ENCODE measurements at places on chromosomes 6 and 20. TPM values are rescaled to one million over a fixed set of nuclear protein-coding genes. Genes with fewer than 3 reads are reported as not detected.

The GINM1 gene
- 20.7 TPM for polyA plus RNA-seq

The WFDC5 gene
- polyA plus RNA-seq, result not detected

The PAX1 gene
- polyA plus RNA-seq, result not detected

DNA sequence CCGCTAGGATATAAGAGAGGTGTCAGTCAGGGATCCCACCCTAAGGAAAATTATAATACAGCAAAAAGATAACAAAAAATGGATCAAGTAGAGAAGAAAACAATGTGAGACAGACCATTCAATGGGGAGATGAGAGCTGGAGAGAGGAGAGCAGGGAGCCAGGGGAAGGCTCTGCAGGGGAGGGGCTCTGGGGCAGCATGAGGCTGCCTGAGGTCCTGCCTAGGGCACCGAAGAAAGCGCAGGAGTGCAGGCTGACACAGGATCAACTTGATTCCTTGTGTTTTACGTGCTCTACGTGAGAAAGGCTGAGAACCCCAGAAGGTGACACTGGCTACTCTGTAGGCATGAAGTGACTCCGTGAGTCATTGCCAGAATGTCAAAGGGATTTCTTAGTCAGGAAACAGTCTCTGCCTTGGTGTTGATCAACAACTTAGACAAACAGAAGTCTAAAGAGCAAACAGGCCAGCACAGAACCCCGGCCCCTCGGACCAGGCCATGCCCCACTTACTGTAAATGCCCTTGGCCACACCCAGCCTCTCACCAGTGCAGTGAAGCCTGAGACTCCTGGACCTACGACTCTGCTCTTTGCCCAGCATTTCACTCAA, 290.1 kb upstream of the PRDM1 start:
- no peak for DNase-seq

GRCh38 chr6:98944168-98944567, 3.6 kb downstream of the FBXL4 start:
- no peak for DNase-seq

- no peak for DNase-seq
Observed at GRCh38 chr6:31285982-31286381, 14.1 kb upstream of the HLA-C start.

DNA sequence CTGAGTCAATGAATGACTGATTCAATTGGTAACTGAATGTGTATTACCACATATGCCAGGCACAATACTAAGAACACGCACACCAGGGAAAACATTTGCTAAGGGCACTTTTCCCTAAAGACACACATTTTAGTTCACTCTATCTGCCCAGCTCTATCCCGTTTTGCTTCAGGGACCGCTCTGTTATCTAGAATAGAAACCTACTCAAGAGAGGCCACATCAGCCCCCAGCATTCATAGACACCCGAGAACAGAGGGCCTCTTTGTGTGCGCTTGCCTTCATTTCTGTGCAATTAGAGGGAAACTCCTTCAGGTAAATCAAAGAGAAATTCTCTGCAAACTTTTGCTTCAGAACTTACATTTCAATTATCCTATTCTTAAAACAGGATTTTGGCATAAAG, 50.3 kb downstream of the DZANK1 start:
- no peak for DNase-seq

DNA sequence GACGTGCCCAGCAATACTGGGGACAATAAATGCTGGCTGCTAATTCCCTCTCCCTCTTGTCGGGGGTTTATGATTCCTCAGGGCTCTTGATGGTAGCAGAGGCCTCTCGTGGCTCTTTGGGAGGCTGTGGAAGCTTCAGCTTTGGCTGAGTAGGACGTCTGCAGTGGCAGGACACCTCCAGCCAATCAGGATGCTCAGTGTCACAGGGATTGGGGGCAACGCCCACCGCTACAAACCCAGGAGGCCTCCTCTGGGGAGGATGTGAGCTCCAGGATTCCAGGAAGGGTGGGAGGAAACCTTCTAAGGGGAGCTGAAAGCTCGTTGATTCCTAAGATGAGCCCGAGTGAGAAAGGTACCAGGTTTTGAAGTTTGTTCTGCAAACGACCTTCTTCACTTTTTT, 19.4 kb downstream of the RSPO4 start:
- peak; percentile 45 for DNase-seq

DNA sequence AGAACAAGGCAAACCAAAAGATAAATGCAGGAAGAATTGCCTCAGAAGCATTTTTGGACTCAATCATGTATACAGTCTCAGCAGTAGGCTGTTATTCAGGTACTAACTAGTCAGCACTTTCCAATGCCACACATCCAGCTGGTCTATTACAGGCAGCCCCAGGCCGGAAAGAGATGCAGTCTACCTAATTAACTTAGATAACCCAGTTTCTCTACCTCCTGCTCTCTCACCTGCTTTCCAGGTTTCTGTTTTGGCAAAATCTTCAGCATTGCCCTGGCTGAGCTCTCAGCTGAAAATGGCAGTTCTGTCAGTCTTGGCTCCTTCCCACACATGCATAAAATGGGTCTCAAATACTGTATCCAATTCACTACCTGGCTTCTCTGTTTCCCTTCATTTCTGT, 101.3 kb upstream of the UFL1 start:
- DNase-seq, result no peak

GRCh38 chr6:96545882-96546281, 17.0 kb upstream of the FHL5 start:
- DNase-seq, result no peak

DNA sequence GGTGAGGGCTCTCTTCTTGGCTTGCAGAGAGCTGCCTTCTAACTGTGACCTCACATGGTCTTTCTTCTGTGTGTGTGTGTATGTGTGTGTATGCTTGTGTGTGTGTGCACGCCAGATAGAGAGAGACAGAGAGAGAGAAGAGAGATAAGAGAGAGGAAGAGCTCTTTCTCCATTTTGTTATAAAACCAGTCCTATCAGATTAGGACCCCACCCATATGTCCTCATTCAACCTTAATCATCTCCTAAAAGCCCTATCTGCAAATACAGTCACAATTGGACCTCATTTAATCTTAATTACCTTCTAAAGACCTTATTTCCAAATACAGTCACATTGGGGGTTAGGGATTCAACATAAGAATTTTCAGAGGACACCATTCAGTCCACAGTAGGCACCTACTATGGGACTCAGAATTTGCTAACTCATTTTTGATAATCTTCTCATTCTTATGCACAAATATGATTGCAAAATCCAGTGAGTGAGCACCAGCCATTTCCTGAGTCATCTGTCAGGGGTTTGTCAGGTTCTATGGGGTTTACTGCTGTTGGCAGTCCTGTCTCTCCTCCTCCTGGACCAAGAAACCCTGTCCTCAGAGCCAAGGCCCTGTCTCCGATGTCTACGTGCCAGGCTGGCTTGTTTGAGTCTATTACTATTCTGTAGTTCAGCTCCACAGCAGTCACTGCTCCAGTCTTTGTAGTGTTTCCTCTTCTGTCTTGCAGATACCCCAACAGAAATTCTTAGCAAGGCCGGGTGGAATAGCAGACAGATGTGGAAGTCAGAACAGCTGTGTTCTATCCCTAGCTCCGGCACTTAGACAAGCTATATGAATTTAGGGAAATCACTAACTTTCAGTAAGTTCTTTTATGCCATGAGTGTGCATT, 59.0 kb upstream of the FAM184A start:
- DNase-seq, result no peak

DNA sequence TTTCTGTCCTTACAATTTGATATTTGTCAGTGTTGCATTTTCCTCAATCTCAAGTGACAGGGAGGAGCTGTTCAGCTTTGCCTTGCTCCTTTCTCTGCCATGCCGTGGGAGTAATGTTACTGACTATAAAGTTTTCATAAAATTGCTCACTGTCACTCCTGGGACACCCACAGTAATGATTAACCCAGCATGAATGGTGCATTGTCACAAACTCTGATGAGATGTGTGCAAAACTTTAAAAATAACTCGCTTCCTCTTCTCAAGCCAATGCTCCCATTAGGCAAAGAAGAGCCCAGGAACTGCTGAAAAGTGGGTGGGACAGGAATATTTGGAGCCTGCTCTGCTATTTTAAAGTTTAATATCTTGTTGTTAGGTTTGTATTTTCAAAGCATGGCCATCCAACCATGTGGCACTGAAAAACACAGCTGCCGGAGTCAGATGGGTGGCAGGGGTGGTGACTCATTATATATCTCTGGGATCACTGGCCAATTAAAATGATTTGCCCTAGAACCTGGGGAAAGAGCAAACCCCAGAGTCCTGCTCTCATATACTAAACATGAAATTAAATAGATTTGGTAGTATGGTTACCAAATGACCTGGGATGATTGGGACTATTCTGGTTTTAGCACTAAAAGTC, 260.1 kb downstream of the BTBD3 start:
- no peak for DNase-seq

DNA sequence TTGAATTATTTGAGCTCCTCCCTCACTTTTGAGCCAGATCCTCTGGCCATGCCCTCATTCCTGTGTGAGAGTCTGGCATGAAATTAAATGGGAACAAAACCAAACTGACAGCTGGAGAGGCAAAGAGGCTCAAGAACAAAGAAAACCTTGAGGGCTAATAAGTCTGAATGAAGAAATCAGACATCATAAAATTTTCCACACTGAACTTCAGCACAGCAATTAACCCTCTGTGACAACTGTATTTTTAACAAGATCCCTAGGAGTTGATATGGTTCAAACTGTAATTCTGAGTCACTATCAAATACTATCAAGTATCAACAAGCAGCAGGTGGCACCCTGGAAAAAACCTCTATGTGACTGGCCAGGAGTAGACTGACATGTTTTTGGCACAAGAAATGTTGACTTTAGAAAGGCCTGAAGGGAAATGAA, 109.4 kb upstream of the EMILIN3 start:
- DNase-seq, result no peak

DNA sequence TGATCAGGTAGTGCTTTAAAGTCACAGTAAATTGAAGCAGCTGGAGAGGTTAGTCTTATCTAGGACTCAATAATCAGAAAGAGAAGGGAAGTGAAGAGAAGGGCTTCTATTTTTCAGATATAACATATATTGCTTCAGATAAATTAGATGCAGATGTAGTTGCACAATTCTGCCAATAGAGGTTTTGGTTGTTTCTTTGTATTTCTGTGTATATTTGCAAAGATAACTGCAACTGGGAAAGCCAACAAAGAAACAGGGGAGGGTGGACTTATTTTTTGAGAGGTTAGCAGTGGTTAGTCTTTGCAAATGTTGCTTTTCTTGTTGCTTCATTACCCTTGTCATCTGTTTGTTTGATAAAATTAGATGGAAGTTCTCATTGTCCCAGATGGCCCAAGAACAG, 106.6 kb downstream of the ADGRG6 start:
- DNase-seq, result no peak

DNA sequence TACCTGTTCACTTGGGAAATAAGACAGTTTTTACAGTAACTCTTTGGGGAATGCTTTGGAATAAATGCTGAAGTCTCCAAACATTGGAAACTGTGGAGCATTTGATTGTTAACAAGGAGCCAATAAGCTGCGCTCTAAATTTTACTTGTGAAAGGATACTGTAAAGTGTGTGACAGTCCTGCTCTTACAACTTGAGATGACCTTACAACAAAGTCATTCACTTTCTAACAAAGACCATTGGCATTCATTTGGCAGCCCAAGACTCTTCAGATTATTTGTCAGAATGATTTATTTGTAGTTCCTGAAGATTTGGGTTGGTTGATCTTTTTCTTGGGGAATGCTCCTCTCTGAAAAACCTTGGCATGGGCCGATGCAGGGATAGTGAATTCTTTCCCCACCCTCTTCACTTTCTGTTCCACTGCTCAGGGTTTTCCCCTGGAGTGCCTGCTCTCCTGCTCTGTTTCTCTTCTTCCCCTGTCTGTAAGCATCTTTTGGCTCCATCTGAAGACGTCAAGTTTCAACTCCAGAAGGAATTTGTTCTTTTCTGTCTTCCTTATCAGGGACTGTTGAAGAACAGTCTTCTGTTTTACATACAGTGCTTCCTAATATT, 116.4 kb downstream of the AKAP7 start:
- DNase-seq, result no peak

- no peak for DNase-seq
Observed at GRCh38 chr20:15794409-15794808, 778.8 kb downstream of the KIF16B start.

DNA sequence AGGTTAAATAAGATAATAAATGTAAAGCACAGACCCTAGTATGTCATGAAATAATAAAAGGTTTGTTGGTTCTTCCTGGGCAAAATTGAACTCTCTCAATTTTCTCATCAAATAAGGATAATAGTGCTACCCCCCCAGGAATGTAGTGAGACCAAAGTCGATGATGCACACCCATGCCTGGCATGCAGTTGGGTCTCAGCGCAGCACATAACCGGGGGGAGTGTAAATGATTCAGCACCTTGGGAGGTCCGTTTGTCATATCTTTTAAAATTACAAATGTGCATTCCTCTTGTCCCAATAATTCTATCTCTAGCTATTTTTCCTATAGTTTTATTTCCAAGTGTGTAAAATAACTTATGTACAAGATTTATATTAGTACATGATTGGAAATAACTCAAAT, 31.3 kb upstream of the CCDC167 start:
- DNase-seq, result no peak

DNA sequence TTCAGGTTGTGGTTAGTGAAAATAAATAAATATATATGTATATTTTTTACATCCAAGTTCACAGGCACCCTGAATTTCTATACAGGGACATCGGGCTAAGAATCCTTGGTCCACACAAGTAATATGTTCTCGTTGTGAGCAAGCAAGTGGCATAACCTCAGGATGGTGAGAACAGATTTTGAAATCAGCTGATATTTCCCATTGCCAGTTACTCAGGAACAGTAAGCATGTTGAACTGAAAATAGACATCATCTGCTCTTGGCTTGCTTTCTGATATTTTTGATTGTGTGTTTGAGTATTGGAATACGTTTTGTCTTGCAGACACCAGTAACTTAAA, 87.7 kb downstream of the TRMT6 start:
- DNase-seq, result no peak

GRCh38 chr6:1917626-1918371, 308.1 kb downstream of the FOXC1 start:
- DNase-seq, result no peak
